H54 (cell line): ENCODE measurements at places on chromosomes 2 and 18.

GRCh38 chr18:62523631-62524439 is 1.0 kb downstream of the ZCCHC2 start:
- no peak for DNase-seq

DNA sequence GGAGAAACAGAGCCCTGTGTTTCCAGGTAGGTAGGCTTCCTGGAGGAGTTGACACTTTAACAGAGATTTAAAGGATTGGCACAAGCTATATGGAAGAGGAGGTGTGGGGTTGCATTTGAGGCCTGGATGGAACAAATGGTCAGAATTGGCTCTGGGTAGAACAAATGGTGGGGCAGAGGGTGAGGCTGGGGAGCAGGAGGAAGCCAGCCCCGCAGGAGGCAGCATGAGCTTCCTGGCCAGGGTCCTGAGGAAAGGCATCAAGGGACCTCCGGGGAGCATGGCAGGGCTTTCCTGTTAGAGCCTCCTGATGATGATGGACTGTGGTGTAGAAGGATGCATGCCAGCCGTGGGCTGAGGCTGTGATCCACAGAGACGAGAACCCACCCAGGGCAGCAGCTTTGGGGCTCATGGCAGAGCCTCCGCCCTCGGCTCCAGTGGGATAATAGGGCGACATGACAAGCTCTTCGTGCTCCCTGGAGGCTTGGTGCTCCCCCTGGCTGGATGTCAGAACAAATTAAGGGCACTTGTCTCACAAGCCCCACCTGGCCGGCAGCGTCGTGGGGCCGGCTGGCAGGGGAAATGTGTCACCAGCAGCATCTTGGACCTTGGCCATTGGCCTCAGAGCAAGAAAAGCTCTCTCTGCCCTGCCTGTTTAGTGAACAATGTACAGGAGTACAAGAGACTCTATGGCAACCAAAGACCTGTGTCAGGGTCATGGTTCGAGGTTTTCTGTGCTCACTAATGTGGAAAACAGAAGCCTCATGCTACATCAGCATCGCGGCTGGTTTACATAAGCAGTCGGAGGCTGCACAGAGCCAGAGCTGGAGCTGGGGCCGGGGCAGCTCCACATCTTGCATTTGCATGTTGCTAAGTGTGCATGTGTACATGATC is 153.5 kb downstream of the MYCN start:
- no peak for DNase-seq

- DNase-seq = no peak
Observed at GRCh38 chr2:43305517-43305916, 79.1 kb upstream of the ZFP36L2 start.

DNA sequence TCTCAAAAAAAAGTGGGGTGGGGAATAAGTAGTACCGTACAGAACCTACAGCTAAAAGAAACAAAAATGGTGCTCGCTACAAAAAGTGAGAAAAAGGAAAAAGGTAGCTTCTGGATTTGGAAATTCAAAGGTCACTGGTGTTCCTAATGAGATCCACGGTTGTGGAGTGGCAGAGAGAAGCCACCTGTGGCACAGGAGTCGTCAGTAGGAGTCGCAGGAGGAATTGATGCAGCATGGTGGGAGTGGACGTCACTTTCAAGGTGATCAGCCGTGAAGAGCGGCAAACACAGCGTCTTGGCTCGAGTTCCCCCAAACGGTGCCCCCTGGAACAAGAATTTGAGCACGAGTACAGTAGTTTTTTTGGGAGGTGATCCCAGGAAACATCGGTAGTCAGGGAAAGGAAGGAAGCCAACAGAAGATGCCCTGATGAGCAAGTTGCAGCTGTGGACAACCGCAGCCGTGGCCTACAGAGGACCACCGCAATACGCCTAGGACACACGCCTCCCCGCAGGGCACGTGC is 1.4 kb upstream of the TTL start:
- no peak for DNase-seq

DNA sequence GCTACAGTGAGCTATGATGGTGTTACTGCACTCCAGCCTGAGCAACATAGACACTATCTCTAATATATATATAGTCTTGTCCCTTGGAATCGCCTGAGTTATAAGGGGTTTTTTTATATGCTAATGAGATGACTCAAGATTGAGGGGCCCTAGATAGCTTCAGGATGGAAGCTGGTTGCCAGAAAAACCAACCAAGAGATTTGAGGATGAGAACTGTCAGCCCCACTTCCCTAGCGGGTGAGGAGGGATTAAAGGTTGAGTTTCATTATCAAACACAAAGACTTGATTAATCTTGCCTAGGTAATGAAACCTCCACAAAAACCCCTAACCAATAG is 12.6 kb upstream of the GALM start:
- DNase-seq = no peak

DNA sequence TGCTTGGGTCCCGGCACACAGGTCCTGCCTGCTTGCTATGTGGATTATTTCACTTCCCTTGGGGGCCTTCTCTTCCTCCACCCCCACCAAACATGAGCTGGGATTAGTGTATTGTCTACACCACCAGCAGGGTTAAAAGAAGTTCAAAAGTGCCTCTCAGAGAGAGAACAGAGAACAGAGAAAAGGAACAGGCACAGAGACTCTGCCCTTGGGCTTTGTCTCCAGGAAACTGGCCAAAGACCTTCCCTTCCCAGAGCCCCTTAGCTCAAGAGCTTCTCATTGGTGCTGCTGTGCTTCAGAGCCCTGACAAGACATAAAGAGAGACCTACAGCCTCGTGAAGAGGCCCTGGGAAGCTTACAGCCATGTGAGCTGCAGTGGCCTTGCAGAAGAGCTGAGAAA is 7.1 kb upstream of the FIGLA start:
- no peak for DNase-seq

GRCh38 chr2:18482666-18483065 is 77.8 kb downstream of the RDH14 start:
- DNase-seq = no peak
